ENCODE measurements at places on chromosomes 11 and 22. TPM values are rescaled to one million over a fixed set of nuclear protein-coding genes. Genes with fewer than 3 reads are reported as not detected.

PGA5 gene
- total RNA-seq, result not detected

GANAB gene
- 120 TPM for total RNA-seq

MS4A8 gene
- not detected for total RNA-seq

GUCD1 gene
- total RNA-seq, result 83.4 TPM

MMP8 gene
- total RNA-seq, result not detected

SNX15 gene
- total RNA-seq, result 22.7 TPM

UPK3A gene
- total RNA-seq, result not detected

- no peak for DNase-seq
Measured at GRCh38 chr22:24420072-24420976, 7.1 kb upstream of the ADORA2A start.

GRCh38 chr22:17847360-17848078 lies 73.2 kb upstream of the BID start:
- DNase-seq, result no peak

- no peak for DNase-seq
Measured at GRCh38 chr11:124876818-124877630, 11.8 kb downstream of the ROBO3 start.

DNA sequence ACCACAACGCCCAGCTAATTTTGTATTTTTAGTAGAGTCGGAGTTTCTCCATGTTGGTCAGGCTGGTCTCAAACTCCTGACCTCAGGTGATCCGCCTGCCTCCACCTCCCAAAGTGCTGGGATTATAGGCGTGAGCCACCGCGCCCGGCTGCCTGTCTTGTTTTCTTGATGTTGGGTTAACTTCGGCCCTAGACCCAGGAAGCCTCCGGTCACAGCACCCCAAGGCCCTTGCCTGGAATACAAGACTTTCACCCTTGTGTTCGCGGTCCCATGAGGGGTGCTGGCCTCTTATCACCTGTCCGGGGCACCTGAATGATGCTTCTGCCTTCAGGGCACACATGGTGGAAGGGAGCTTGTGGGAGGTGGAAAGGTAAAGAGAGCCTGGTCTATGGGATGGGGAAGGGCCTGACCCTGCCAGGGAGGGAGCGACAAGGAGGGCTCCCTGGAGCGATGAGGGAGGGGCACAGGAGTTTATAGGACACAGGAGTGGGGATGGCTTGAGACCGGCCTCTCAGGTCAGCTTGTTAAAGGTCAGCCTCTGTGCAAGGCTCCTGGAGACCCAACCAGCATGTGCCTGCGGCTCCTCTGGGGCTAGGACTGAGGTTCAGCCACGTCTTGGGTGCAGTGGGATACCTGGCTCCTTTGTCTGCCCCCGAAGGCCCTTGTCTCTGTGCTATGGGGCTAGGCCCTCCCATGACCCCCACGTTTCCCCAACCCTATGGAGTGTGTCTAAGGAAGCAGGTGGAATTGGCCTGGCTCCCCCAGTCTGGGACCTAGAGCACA lies 34.7 kb upstream of the GRAMD4 start:
- DNase-seq, result no peak

DNA sequence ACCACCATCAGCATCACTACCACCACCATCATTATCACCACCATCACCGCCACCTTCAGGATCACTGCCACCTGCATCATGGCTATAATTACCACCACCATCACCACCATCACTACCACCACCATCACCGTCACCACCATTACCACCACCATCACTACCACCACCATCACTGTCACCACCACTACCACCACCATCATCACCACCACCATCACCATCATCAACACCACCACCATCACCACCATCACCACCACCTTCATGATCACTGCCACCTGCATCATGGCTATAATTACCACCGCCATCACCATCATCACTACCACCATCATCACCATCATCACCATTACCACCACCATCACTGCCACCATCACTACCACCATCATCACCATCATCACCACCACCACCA lies 23.5 kb downstream of the CACNG2 start:
- no peak for DNase-seq

DNA sequence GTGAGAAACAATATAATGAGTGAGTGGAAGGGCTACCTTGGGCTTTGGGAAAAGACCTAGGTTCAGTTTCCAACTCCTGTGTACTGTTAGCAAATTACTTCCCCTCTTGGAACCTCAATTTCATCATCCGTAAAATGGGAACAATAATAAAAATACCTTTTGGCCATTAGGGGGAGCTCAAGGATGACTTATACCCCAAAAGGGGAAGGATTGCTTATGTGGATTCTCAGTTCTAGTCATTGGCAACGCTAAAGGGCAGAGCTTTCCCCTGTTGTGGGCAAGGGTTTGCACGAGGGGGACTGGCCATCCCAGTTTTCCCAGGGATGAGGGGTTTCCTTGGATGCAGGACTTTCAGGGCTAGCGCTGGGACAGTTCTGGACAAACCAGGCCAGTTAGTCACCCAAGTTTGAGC lies 3.1 kb upstream of the COMMD9 start:
- DNase-seq, result no peak

GRCh38 chr11:131693756-131694155 lies 323.3 kb downstream of the NTM start:
- no peak for DNase-seq

- DNase-seq, result no peak
Measured at GRCh38 chr11:75867778-75868374, 52.9 kb downstream of the UVRAG start.

DNA sequence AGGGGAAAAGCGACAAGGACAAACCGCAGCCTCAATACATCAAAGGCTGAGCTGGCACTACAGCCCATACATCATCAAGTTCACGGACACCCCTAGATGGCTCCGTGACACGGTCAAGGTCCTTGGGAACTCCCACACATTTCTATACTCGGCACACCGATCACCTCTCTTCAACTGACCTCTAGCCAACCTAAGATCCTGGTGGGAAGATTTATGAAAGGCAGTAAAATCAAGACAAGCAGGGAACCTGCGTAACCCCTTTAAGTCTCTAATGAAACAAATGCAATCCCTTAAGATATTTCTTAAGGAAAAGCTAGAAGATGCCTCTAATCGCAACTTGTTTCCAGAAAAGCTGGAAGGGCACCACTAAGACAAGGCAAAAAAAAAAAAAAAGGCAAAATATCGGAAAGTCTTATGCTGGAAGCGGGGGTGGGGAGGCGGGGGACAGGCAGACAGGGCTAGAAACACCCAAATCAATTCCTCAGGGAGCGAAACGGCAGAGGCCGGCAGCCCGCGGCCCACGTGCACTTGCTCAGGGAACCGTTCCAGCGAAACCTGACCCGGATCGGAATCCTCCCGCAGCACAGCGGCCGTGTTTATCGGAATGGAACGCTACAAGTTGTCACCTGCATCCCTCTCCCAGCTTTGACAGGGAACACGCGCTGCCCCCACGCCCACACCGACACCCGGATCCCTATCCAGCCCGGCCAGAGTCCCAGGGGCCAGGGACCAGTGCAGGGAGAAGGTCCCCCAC lies 1.4 kb downstream of the ARHGAP20 start:
- no peak for DNase-seq

- DNase-seq, result no peak
Measured at GRCh38 chr11:128098781-128099180, 488.6 kb downstream of the ETS1 start.

DNA sequence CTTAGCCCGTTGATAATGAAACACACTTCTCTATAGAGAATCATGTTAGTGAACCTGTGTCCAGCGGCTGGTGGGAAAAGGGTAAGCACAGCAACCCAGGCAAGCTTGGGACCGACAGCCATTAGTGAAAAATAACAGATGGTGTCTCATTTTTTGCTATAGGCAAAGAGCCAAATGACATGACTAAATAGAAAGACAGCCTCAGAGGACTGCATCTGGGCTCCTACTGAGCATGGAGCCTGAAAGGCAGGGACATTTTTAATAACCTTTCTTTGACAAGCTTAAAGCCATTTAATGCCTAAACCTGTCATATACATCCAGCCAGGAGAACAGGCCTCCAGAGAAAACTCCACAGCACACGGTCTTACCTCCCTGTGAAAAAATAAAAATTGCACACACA lies 67.0 kb downstream of the FANCF start:
- DNase-seq, result no peak

- DNase-seq, result no peak
Measured at GRCh38 chr11:104916442-104916841, 18.2 kb upstream of the CASP12 start.

- DNase-seq, result no peak
Measured at GRCh38 chr11:67248653-67249052, 17.6 kb upstream of the GRK2 start.

DNA sequence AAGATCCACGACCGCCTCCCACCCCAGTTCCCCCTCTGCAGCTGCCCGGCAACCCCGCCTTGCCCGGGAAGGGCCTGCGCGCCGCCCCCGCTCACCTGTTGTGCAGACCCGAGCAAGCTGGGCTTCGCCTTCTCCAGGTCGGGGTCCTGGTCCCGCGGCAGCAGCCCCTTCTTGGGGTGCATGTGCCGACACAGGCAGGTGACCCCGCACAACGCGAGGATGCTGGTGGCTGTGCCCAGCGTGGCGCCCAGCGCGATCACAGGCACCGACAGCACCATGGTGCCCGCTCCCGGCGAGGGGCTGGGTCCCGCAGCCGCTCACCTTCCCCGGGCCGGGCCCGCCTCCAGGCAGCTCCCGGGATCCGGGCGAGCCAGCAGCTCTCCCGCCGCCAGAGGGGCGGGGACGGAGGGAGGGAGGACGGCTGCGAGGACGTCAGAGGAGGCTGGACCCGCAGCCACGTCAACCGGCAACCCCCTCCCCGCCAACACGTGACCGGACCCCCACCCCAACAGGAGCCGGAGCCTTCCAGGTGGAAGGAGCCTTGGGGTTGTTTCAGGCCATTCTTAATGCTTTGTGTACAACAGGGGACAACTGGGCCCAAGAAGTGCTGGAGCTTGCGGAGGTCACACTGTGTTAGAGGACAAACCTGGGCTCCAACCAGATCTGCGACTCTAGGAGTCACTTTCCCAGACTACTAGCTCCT lies at the start of gene SYT13:
Gene SYT13, minus strand, starts transcription at position 412 of the 703 bp plus-strand sequence. Its CDS starts 134 bp downstream, at position 278.
- no peak for DNase-seq

GRCh38 chr11:80533463-80533862 lies 1092.6 kb upstream of the TENM4 start:
- no peak for DNase-seq

DNA sequence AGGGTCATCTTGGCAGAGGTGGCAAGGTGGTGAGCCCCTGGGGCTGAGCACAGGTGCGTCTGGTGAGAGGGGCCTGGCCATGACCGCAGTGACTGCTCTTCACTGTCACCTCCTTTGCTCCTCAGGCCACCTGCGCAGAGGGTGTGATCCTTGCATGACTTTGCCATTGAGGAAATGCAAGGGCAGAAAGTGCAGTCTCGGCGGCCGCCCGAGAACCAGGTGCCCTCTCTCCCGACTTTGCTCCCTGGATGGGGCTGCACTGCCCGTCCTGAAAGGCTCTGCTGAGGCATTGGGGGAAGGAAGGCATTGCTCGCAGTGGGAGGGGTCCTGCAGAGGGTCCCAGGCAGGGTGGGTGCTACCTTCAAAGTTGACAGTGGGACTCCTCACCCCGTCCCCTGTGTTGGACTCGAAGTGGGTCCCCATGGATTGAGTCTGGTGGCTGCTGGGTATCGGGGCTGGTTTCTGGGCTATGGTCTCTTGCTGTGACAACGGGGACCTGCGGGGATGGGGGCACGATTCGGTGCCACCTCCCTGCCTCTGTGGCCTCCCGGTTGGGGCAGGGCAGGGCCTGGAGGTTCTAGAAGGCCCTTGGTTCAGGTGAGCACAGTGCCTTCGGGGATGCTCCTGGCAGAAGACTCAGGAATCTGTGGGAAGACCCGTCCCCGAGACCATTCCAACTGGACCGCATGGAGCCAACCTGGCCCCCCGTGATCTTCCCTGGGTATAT lies 1239.4 kb downstream of the BRD1 start:
- DNase-seq, result no peak

GRCh38 chr22:46578251-46578823 lies 40.9 kb upstream of the CELSR1 start:
- no peak for DNase-seq

Measured in thoracic aorta (tissue), 2 donors.